ENCODE measurements at places on chromosomes 1 and 21.

DNA sequence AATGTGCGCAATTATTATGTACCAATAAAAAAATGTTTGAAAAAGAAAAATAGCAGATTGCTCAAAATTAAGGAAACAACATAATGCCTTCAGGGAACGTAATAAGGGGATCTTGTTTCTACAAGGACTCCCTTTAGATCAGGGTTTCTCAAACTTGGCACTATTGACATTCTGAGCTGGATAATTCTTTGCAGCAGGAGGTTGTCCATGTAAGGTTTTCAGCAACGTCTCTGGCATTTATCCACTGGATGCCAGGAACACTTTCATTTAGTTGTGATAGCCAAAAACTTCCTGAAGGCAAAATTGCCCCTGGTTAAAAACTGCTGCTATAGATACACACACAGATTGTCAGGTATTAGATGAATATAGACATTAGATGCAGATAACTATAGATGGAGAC is 666.7 kb upstream of the ADAMTS5 start:
- no peak for DNase-seq
- H3K4me3 ChIP-seq, result no peak overlapping the region
- no peaks in the 10 kb centered on the region for H3K27me3 ChIP-seq
- no peak overlapping the region for H3K27ac ChIP-seq
- H3K4me1 ChIP-seq, result no peaks in the 10 kb centered on the region
- no peaks in the 10 kb centered on the region for H3K36me3 ChIP-seq

GRCh38 chr1:24888971-24889676 is 41.0 kb downstream of the RUNX3 start:
- peaks cover 6% of the 10 kb centered on the region for H3K36me3 ChIP-seq
- H3K4me1 ChIP-seq, result no peaks in the 10 kb centered on the region
- H3K27ac ChIP-seq, result no peak overlapping the region
- no peak overlapping the region for H3K4me3 ChIP-seq
- no peaks in the 10 kb centered on the region for H3K27me3 ChIP-seq

GRCh38 chr1:59686574-59686973 is 128.2 kb upstream of the HOOK1 start:
- H3K4me1 ChIP-seq, result no peaks in the 10 kb centered on the region
- no peaks in the 10 kb centered on the region for H3K36me3 ChIP-seq
- no peak for DNase-seq
- H3K4me3 ChIP-seq, result no peak overlapping the region

DNA sequence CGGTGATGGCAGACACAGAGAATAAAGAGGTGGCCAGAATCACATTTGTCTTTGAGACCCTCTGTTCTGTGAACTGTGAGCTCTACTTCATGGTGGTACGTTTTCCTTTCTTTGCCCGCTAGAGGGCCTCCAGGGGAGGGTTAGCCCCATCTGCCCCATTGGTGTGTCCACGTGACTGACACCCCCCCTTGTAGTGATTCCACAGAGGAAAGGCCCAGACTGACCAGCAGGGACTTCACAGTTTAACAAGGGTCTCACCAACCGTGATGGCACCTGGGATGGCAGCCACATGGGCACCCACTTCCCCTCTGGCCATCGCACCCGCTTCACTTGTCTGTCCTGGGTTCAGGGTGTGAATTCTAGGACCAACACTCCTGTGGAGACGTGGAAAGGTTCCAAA is 22.3 kb upstream of the SARS1 start:
- H3K4me3 ChIP-seq, result no peak overlapping the region
- H3K4me1 ChIP-seq, result no peaks in the 10 kb centered on the region
- peaks cover 9% of the 10 kb centered on the region for H3K36me3 ChIP-seq
- no peak for DNase-seq
- no peaks in the 10 kb centered on the region for H3K27me3 ChIP-seq

DNA sequence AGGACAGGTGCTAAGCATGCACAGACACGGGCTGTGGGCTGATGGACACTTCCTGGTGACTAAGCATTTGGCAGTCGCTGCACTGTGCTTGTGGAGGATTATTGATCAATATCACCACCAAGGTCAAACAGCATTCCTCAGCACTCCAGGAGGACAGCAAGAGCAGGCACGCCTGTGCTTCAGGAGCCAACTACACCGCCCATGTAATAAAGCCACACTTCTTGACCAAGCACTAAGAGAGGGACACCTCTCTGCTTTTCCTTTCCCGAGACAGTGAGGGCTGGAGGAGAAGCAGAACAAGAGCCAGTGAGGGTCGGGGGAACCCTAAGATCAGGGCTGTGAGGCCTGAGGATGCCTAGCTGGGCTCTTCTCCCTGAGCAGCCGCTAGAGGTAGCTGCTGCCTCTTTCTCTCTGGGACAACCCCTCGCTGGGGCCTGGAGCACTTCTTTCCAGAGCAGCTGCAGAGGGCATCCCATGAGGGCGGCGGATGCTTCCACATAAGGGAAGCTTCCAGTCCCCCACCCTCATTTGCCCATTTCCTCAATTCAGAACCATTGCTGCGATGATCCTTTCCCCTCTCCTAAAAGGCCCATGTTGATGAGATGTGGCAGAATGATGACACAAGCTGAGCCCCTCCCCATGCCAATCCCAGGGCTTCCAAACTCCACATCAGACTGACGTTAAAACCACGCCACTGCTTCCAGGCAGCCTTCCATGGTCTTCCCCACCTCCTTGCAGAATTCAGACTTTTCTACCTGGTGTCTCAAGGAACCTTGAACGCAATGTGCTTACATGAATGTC is 19.1 kb downstream of the RAB7B start:
- H3K36me3 ChIP-seq, result peaks cover 8% of the 10 kb centered on the region
- DNase-seq, result no peak
- H3K4me1 ChIP-seq, result no peaks in the 10 kb centered on the region
- H3K4me3 ChIP-seq, result no peak overlapping the region
- no peaks in the 10 kb centered on the region for H3K27me3 ChIP-seq

- H3K27ac ChIP-seq, result no peak overlapping the region
- H3K4me1 ChIP-seq, result peaks cover 4% of the 10 kb centered on the region
- H3K4me3 ChIP-seq, result no peak overlapping the region
- H3K36me3 ChIP-seq, result no peaks in the 10 kb centered on the region
- no peak for DNase-seq
Observed at GRCh38 chr1:151970626-151971025, 23.0 kb downstream of the S100A10 start.

DNA sequence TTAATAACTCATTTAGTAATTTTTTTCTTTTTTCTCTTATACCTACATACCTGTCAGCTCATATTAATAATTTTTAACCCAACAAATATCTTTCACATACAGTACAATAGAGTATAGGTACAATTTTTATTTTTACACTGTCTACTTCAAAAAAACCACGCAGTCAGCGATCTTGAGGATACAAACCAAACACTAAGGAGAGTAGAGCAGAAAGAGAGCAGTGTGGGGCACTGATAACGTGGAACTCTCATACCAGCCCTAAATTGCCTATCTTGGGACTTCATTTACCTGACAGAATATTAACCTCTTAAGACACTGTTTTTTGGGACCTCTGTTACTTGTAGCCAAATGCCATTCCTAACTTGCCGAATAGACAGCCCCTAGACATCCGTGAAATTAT is 5.5 kb downstream of the TRMT1L start:
- H3K27me3 ChIP-seq, result no peaks in the 10 kb centered on the region
- no peak overlapping the region for H3K4me3 ChIP-seq
- peaks cover 30% of the 10 kb centered on the region for H3K4me1 ChIP-seq

DNA sequence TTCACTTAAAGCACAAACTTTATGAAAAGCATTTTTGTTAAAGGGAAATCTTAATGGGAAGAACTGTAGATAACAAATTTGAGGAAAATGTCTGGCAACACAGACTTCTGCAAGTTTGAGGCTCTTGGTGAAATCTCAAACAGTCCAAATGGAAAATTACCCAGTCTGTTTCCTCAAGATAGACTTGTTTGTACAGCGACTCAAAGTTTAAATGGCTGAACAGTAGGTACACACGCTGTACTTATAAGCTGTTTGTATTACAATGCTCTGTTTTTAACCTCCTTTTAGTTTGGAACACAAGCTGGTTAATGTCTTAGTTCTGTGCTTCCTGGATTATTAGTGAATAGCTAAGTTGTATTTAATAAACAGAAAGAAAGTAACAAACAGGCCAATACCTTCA is 217.1 kb downstream of the NFIA start:
- H3K4me3 ChIP-seq, result no peak overlapping the region
- H3K27ac ChIP-seq, result no peak overlapping the region
- peaks cover 8% of the 10 kb centered on the region for H3K36me3 ChIP-seq
- H3K27me3 ChIP-seq, result no peaks in the 10 kb centered on the region
- H3K4me1 ChIP-seq, result peaks cover 6% of the 10 kb centered on the region
- no peak for DNase-seq

DNA sequence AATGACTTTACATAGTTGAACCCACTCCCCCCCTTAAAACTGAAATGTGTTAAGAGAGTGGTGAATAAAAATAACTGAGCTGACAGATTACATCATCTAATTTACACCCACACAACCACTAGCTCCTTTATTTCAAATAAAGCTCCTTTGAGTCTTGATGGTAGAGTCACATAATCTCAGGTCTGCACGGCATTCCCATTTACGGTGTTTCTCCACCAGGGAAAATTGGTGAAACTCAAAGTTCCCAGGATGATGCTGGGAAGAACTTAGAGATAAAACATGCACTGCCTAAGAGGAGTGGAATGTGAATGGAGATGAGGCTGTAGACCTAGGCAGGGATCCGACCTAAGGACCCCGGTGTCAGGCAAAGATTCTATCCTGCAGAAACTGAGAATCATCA is 727.8 kb upstream of the ADAMTS5 start:
- peaks cover 3% of the 10 kb centered on the region for H3K27me3 ChIP-seq
- no peaks in the 10 kb centered on the region for H3K36me3 ChIP-seq
- H3K27ac ChIP-seq, result no peak overlapping the region
- H3K4me1 ChIP-seq, result no peaks in the 10 kb centered on the region
- no peak overlapping the region for H3K4me3 ChIP-seq
- DNase-seq, result no peak

DNA sequence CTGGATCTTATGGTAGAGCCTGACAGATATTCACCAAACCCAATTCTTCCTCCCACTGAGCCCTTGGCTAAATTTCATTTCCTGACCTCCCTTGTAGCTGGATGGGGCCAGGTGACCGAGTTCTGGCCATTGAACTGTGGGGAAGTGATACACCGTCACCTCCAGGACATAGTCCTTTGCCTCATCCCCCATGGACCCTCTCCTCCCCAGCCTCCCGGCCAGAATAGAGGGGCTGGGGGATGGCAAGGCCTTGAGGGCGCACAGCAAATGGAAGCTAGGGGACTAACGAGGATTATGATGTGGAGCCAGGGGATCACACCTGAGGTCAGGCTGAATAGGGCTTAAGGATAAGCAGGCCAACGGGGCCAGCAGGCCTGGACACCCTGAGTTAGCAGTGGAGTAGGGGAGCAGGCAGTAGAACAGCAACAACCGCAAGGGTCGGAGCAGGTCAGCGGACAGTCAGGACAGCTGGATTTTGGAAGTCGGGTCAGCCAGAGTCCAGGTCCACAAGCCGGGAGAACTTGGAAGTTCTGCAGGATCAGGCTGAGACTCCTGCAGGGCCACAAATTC is 15.0 kb downstream of the BATF3 start:
- peaks cover 4% of the 10 kb centered on the region for H3K27me3 ChIP-seq
- no peaks in the 10 kb centered on the region for H3K36me3 ChIP-seq
- DNase-seq, result no peak
- no peak overlapping the region for H3K4me3 ChIP-seq

- H3K27ac ChIP-seq, result peak overlapping the region; percentile 63
- H3K36me3 ChIP-seq, result no peaks in the 10 kb centered on the region
- H3K4me1 ChIP-seq, result peaks cover 17% of the 10 kb centered on the region
- no peak overlapping the region for H3K4me3 ChIP-seq
Observed at GRCh38 chr1:43062527-43063095, 103.9 kb upstream of the SLC2A1 start.

- peaks cover 8% of the 10 kb centered on the region for H3K4me1 ChIP-seq
- H3K27ac ChIP-seq, result no peak overlapping the region
- H3K4me3 ChIP-seq, result no peak overlapping the region
- peaks cover 3% of the 10 kb centered on the region for H3K27me3 ChIP-seq
Observed at GRCh38 chr1:168210312-168210711, 15.5 kb upstream of the SFT2D2 start.

DNA sequence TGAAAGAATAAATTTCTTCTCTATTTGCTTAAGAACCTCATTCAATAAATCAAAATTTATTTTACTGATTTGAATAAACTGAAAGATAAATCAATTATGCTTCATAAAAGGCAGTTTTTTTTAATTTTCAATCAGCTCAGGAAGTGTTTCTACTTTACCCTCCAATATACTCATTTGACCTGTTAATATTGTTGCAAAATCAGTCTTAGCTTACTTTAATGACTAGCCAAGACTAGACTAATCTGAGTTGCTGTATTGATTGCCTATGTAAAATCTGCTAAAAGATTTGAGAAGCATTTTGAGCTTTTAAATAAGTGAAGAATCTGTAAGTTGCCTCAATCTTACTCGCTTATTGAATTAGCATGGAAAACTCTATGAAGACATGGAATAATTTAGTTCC is 179.1 kb upstream of the LYPLAL1 start:
- no peaks in the 10 kb centered on the region for H3K27me3 ChIP-seq
- no peak overlapping the region for H3K4me3 ChIP-seq
- DNase-seq, result no peak
- no peak overlapping the region for H3K27ac ChIP-seq

DNA sequence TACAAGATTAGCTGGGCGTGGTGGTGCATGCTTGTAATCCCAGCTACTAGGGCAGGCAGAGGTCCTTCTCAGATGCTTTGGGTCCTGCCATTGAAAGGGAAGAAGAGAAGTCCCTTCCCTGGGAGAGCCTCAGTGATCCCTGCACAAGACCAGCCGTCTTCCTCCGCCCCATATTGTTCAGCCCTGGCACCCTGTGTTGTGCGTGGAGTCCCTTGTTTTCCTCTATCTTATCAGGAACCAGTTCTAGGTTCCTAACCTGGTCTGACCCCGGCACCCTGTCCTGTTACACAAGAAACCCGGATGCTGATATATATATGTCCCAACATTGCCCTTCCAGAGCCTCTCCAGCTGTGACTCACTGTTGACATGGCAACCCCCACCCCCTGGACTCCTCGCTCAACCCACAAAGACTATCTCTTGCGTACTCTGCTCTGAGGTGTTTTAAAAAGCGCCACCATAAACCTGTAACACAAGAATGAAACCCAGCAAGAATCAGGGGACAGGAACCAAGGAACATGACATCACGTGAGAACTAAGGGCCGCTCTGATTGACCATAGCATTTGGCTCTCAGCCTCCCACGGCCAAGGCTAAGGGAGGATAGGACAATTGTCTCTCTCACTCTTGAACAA is 4.8 kb downstream of the MX2 start:
- peaks cover 86% of the 10 kb centered on the region for H3K4me1 ChIP-seq
- no peaks in the 10 kb centered on the region for H3K27me3 ChIP-seq
- peak overlapping the region; percentile 75 for H3K27ac ChIP-seq
- peak overlapping the region; percentile 59 for H3K4me3 ChIP-seq

- H3K4me3 ChIP-seq, result no peak overlapping the region
- H3K4me1 ChIP-seq, result peaks cover 6% of the 10 kb centered on the region
- H3K36me3 ChIP-seq, result no peaks in the 10 kb centered on the region
- no peak overlapping the region for H3K27ac ChIP-seq
Observed at GRCh38 chr21:26389971-26390641, 183.0 kb downstream of the CYYR1 start.

- no peaks in the 10 kb centered on the region for H3K36me3 ChIP-seq
- H3K4me3 ChIP-seq, result no peak overlapping the region
- no peak for DNase-seq
Observed at GRCh38 chr1:203082231-203082505, 3.6 kb downstream of the MYOG start.

Measured in naive thymus-derived CD8-positive, alpha-beta T cell (primary cell).